ENCODE measurements at places on chromosomes 1 and 21. TPM values are rescaled to one million over a fixed set of nuclear protein-coding genes. Genes with fewer than 3 reads are reported as not detected.
A peak's percentile ranks its signal among the peaks of the same experiment; 100 is the strongest.

GRCh38 chr1:206467915-206468314, 2.4 kb upstream of the IKBKE start:
- no peak for DNase-seq

GRCh38 chr1:85048296-85049064, at the start of gene MCOLN3:
TSS of gene MCOLN3 (minus strand) at chr1:85048500. CDS start at chr1:85045360, 3,140 bp downstream.
- DNase-seq: peak; percentile 54

GRCh38 chr1:50620680-50621329, 197.6 kb upstream of the DMRTA2 start:
- DNase-seq: no peak

DNA sequence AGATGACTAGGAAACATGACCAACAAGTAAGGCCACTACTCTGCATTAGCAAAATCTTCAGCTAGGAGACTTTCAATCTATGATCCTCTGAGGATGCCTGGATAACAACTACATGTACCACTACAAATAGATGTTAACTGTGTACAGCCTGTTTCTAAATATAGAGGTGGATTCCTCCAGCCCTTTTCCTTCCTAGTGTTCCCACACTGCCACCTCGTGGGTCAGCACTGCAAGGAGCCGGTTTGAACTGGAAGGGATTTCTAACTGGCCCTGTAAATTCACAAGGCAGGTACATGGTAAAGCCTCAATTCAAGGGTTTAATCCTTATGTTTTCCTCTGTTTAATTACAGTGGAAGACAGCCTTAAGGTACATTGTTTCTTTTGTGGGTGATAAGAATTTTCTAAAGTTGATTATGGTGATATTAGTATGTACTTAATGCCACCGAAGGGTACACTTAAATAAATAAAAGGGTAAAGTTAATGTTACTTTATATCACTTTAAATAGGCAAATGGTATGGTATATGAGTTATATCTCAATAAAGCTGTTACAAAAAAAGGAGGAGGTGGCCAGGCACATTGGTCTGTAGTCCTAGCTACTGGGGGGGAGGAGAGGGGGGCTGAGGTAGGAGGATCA, 14.4 kb downstream of the SMYD3 start:
- DNase-seq: peak; percentile 42

CD52 gene
- total RNA-seq: 1,572 TPM

FCGR1A gene
- total RNA-seq: 1.1 TPM

GBP5 gene
- 234 TPM for total RNA-seq

GBP3 gene
- total RNA-seq: 33.6 TPM

KRTAP13-1 gene
- not detected for total RNA-seq

PRKAA2 gene
- total RNA-seq: not detected

Data from activated CD4-positive, alpha-beta memory T cell treated with anti-CD3 and anti-CD28 coated beads, Interleukin-2, amount 10 ng/mL, durations not matched to agents 7 days and 5 days (primary cell).